ENCODE measurements at places on chromosomes 5 and 9.

DNA sequence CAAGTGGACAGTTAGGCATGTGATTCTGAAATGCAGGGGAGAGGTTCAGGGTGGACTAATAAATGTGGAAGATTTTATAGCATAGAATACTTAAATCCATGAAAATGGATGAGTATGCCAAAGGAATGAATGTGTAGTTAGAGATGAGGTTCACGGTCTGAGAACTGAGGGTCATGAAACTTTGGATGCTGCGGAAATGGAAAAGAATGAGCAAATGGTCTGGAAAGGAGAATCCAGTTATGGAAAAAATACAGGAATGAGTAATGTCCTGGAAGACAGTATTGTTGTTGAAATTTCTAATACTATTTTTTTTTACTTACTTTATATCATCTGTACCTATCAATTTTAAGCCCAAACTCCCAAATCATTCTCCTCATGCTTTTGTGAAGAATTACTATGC, 2369.4 kb downstream of the MAT2B start:
- DNase-seq, result no peak

DNA sequence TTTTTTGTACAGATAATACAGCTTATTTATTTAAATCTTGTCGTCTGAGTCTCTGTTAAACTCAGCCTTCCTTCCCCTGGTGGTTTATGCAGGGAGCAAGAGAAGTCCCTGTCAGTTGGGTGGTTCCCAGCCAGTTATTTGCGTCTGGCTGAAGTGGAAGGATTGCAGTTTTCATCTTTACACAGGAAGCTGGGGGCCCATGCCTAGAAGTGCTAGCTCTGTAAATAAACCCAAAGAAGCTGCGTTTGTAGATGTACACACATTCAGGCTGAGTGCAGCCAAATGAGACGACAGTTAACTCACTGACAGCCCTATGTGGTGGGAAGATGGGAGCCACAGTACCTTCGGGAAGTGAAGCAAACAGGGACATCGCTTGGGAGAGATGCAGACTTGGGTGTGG, 122.1 kb downstream of the SAXO1 start:
- no peak for DNase-seq

GRCh38 chr9:71937898-71938297, 26.5 kb downstream of the C9orf85 start:
- DNase-seq, result no peak

- DNase-seq, result no peak
These were observed 1055.5 kb upstream of the DMAC1 start for GRCh38 chr9:8855046-8855445.

DNA sequence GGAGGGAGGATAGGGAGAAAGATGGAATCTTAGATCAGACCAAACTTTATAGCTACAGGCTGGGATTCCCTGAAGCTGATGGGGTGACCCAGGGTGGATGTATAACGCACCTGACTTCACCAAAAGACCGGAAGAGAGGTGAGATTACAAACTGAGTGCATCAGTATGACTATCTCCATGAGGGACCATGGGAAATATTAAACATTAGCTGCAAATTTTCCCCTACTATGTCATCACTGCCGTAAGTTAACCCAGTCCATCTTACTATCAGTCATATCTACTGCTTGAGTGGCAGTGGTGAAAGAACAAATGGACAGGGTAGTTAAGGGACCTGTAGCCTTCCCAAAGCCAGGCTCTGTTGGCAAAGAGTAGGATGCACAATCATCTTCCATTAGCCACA, 368.3 kb downstream of the EFNA5 start:
- DNase-seq, result no peak

GRCh38 chr5:78845470-78845869, 139.6 kb downstream of the ARSB start:
- no peak for DNase-seq

- DNase-seq, result no peak
These were observed 63.8 kb upstream of the RNF130 start for GRCh38 chr5:180135128-180135955.

DNA sequence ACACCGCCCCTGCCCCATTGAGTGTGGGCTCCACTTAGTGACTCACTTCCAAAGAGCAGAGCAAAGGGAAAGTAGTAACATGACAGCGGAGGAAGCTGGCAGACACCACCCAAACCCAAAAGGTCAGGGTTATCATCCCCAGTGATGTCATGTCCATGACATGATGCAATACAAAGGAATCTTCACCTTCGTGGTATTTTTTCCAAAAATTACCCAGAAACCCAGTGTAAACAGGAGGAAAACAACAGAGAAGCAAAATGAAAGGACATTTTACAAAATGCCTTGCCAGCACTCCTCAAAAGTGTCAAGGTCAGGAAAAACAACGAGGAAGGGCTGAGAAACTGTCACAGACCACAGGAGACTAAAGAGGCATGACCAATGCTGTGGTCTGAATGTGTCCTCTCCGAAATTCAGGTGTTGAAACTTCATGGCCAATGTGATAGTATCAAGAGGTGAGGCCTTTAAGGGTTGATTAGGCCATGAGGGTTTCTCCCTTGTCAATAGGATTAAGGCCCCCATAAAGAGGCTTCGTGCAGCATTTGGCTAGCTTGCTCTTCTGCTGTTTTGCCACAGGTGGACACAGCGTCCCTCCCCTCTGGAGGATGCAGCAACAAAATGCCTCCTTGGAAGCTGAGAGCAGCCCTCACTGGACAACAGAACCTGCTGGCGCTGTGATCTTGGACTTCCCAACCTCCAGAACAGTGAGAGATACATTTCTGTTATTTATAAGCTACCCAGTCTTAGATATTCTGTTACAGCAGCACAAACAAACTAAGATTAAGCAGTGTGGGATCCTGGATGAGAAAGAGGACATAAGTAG, 30.5 kb upstream of the MED10 start:
- DNase-seq, result no peak

DNA sequence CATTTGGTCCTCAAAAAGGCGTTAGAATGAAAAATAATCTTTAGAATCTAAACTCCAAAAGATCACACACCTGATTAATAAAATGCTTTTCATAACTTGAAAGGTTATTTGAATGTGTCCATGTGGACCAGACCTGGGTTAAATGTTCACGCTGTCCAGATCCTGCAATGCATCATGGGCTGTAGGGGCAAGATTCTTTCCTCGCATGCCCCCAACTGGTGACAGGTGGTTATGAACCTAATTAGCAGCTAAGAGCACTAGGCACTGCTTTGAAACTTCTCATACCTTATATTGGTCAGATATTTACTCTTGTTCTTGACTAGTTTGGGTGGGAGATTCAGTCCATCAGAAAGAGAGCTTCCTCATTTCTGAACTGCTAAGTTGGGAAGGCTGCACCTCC, 19.3 kb upstream of the PIP5K1B start:
- DNase-seq, result peak; percentile 41

GRCh38 chr5:4651806-4652565, 488.1 kb upstream of the ADAMTS16 start:
- DNase-seq, result no peak

DNA sequence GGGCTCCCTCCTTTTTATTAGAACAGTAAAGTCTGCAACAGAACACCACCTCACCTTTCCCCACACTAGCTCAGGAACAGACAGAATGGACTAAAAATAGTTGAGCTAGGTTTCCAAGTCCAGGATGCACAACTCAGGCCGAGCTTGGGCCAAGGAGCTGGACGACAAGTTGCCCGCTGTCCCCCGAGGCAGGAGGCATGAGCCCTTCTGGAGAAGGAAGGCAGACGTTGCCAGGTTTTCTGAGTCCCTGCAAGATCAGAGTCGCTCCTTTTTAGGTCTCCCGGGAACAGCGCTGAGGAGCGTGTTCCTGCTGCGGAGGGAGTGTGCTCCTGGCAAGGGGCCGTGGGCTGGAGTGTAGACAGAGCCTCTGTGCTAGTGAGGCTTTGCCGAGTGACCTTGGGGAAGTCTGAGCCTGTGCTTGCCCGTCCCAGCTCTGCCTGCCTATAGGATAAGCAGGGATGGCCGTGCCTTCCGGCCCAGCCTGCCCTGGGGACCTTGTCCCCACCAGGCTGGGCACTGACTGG, 121.6 kb downstream of the WNK2 start:
- DNase-seq, result no peak

DNA sequence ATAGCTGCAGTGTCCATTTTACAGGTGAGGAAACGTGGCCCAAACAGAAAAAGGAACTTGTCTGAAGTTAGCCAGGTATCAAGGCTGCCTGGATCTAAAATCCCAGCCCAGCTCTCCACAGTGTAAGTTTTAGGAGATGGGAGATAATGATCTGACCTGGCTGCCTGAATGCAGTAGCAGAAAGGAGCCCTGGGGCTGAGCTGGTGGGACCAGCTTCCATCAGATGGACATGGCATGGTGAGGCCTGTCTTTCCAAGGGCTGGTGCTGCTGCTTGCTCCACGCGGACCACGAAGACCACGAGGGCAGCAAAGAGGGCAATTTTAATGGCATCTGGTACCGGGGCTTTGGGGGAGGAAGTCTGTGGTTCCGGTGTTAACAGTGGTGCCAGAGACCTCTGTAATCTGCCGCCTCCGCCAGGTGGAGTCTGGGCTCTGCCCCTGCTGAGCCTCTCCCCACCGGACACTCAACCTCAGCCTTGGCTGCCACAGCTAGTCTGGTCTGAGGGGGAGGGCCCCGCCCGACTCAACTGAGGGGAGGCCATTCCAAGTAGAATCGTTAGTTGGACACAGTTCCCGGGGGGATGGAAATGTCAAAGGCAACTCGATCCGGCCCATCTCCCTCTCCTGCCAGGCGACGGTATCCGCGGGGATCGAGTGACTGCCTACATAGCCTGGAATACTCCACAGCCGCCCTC, 650 bp downstream of the MYORG start:
- DNase-seq, result no peak

- no peak for DNase-seq
These were observed 90.3 kb upstream of the ACO1 start for GRCh38 chr9:32294106-32294505.

DNA sequence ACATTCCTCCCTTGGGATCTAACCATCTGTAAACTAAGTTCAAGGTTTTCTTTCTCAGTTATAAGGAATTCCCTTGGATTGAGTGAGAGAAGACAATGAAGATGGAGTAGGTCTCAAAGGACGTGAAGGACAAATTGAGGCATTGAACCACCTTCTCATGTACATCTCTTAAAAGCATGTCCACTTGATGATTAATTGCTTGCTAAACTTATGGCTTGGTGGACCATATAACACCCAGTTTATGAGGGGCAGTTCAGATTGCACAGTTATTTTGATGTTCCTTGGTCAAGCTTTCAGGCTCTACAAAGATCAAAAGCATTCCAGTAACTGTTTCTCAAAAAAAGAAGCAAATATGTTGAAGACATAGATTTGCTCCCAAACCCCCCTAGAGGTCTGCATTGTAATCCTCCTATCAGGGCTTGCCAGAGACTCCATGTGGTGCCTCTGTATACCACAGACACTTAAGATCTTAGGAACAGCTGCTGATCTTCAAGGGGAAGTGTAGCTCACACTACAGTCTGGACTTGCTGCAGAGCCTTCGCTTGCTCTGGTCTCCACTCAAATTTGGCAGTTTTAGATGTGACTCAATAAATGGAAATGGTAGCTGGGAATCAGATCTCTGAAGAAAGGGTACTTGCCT, 56.9 kb upstream of the ALDH1A1 start:
- DNase-seq, result no peak

DNA sequence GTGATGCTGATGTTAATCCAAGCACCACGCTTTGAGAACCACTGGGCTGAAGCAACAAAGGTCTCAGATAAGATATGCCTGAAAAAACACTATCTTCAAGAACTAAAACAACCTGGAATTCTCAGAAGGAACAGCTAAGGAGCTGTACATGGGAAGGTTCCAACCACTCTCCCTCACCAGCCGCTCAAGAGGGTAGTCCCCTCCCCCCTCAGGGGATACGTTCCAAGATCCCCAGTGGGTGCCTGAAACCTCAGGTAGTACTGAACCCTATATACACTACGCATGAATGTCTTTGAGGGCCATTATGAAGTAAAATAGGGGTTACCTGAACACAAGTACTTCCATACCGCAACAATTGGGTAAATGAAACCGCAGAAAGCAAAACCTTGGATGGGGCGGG, 1.9 kb downstream of the BOD1 start:
- no peak for DNase-seq

- DNase-seq, result no peak
These were observed 21.5 kb downstream of the EXOC3 start for GRCh38 chr5:464446-464842.

- DNase-seq, result no peak
These were observed 5.6 kb downstream of the EDF1 start for GRCh38 chr9:136860529-136860928.

DNA sequence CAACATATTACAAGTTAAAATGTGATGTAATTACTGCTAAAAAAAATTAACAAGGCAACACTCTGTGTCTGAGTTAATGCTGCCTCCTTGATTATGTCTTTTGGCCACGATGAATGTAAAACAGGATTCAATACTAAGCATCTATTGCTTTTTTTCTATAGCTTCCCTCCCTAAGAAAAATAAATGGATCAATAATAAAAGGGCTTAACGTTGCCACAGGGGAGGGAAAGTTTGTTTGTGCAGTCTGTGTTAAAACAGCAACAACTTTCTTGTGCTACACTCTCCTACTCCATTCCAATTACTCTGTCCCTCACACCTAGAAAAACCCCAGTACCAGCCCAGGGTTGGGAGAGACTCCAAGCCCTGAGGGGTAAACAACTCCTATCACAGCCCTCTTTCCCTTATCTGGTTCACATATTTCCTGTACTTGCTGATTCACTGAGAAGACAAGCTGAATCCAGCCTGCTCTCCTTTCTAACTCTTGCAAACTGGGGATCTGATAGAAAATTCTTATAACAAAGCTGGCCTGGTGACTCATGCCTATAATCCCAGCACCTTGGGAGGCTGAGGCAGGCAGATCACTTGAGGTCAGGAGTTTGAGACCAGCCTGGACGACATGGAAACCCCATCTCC, 44.8 kb downstream of the PTPN3 start:
- DNase-seq, result no peak

DNA sequence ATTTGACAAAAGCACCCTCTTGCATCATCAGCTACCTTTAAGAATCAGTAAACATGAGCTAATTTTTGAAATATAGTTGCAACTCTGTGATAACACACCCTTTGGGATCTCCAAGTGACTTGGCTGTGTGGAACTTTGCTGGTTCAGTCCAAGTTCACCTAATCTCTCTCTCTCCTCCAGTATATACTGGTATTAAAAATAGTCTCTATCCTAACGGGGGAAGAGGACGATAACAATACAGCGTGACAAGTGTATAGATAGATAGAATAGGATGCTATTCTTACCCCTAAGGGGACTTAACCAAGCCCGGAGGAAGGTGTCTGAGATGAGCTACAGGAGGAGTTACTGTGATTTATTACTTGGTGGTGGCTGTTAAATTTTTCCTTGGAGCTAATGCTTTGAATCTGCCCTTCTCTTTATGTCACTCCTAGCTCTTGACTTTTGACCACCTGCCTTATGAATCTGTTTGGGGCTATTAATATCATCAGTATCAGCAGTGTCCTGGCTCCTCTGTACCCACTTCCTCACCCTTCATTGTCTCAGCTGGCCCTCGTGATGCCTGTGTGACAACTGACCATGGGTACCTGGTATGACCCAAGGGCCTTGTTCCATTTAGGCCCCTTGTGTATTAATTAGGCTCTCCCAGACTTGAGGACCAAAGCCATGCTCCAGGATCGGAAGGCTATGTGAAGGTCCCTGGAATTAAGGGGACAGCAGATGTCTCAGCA, 223.9 kb downstream of the SREK1 start:
- DNase-seq, result no peak

- DNase-seq, result no peak
These were observed 2.1 kb downstream of the ANP32B start for GRCh38 chr9:97985058-97985861.

Data from GM12864 (cell line).